ENCODE measurements at places on chromosomes 7 and 10. TPM values are rescaled to one million over a fixed set of nuclear protein-coding genes. Genes with fewer than 3 reads are reported as not detected.

Gene FFAR4
- total RNA-seq = not detected

Gene NRCAM
- total RNA-seq = 157 TPM

Gene ZNF853
- 0.14 TPM for total RNA-seq

Gene ADGRA1
- not detected for total RNA-seq

Gene ZNF365
- total RNA-seq = 2.2 TPM

Gene GIMAP5
- total RNA-seq = 8.9 TPM

Gene PRLHR
- not detected for total RNA-seq

Gene CALHM1
- total RNA-seq = not detected

Gene SHH
- total RNA-seq = not detected

Gene NUTM2B
- 0.27 TPM for total RNA-seq

Gene ENTPD1
- 19.6 TPM for total RNA-seq

Gene PNLIPRP2
- not detected for total RNA-seq

Gene PALD1
- 38.7 TPM for total RNA-seq

Gene NPY
- total RNA-seq = not detected

Gene CRPPA
- total RNA-seq = 2.3 TPM

Gene CPA1
- total RNA-seq = not detected

Gene RPP30
- 63.8 TPM for total RNA-seq
